ENCODE measurements at places on chromosomes 6 and 20. TPM values are rescaled to one million over a fixed set of nuclear protein-coding genes. Genes with fewer than 3 reads are reported as not detected.

The GHRH gene
- total RNA-seq: not detected

The TFAP2D gene
- not detected for total RNA-seq

The SLX4IP gene
- 3.4 TPM for total RNA-seq

The KIZ gene
- total RNA-seq: 12.4 TPM

The SLC2A10 gene
- total RNA-seq: 21.4 TPM

The IL17A gene
- not detected for total RNA-seq

The NKX2-4 gene
- total RNA-seq: not detected

The STX11 gene
- 1.2 TPM for total RNA-seq

The MUC22 gene
- total RNA-seq: not detected

The MCCD1 gene
- not detected for total RNA-seq

The SLC17A9 gene
- 21.3 TPM for total RNA-seq

The PPP1R10 gene
- 19.8 TPM for total RNA-seq

The THEMIS gene
- total RNA-seq: under 0.01 TPM

The FHL5 gene
- total RNA-seq: not detected

The HEY2 gene
- total RNA-seq: not detected

The TSPO2 gene
- not detected for total RNA-seq

The ASIP gene
- not detected for total RNA-seq

The VGLL2 gene
- total RNA-seq: not detected

The OVOL2 gene
- not detected for total RNA-seq

The CLPSL2 gene
- not detected for total RNA-seq

The BTN1A1 gene
- total RNA-seq: not detected

The NCOA5 gene
- 22.7 TPM for total RNA-seq

The C20orf202 gene
- total RNA-seq: not detected

The RAET1G gene
- total RNA-seq: 1.8 TPM

The CCHCR1 gene
- 19.9 TPM for total RNA-seq

The DOK5 gene
- 9.8 TPM for total RNA-seq

The LY6G6F gene
- not detected for total RNA-seq

The TGM6 gene
- total RNA-seq: not detected

The LY6G5C gene
- 2.2 TPM for total RNA-seq

The WFDC10B gene
- not detected for total RNA-seq

The ULBP1 gene
- 3.6 TPM for total RNA-seq

The SLC35B3 gene
- 10.9 TPM for total RNA-seq

The ADGRF4 gene
- not detected for total RNA-seq

Data from bronchus fibroblast of lung (primary cell).